Activated naive CD4-positive, alpha-beta T cell (primary cell): ENCODE measurements at places on chromosomes 11 and 22.

- no peak for DNase-seq
Measured at GRCh38 chr11:39239553-39239952, 2219.9 kb downstream of the LRRC4C start.

DNA sequence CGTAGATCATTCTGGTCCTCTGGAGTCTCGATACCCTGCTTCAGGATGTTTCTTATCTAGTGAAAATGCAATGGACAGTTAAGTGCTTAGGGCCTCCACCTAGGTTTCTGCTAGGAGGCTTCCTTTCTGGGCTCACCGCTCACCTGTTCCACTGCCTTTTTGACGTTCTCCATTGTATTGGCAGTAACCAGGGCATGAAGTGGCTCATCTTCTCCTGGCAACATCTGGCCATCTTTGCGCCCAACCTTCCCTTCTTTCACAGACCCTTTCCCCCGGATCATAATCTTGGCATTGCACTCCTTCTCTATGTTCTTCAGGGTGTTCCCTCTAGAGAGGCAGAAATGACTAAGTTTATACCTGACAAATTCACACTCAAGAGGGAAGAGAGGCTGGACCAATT, 9.1 kb downstream of the SF1 start:
- DNase-seq: no peak

DNA sequence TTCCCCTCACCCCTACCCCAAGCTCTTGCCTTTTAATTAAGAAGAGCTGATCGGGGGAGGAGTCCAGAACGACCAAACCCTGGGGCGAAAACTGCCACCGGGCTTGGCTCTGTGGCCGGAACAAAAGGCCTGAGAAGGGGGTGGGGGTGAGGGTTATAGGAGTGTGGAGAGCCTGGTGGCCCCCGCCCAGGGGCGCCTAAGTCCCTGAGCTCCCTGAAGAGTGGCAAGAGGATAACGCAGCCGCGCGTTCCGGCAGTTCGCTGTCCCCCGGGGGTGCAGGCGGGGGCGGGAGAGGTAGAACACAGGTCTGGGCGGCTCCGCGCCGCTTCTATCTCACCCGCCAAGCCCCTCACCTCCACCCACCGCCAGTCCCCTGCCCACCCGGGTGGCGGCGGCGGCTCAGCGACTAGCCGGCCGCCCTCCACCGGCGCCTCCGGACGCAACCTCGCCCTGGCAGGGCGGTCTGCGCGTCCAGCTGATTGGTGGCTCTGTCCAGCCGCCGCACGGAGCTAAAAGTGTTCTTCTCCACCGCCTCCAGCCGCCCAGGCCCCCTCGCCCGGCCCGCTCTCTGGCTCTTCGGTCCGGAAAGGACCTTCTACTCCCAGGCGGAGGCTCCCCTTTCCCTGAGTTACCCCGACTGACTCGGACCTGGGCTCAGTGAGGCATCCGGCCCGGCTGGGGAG, 18.7 kb upstream of the BDNF start:
- DNase-seq: no peak

DNA sequence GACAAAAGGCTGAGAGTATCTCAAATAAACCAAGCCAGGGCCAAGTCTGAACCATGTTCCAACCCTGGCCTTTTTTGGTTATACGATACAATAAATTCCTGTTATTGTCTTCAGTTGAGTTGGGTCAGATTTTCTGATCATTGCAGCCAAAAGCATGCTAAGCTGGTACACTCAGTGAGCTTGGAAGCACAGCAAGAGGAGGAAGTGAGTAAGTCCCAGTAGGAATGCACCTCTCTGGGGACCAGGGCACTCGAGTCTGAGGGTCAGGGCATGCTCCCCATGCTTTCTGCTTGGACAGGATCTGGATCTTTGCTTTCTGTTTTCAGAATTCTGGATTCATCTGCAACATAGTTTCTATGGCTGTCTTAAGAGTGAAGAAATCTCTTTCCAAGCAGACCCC, 73.1 kb downstream of the TMPRSS5 start:
- DNase-seq: no peak

DNA sequence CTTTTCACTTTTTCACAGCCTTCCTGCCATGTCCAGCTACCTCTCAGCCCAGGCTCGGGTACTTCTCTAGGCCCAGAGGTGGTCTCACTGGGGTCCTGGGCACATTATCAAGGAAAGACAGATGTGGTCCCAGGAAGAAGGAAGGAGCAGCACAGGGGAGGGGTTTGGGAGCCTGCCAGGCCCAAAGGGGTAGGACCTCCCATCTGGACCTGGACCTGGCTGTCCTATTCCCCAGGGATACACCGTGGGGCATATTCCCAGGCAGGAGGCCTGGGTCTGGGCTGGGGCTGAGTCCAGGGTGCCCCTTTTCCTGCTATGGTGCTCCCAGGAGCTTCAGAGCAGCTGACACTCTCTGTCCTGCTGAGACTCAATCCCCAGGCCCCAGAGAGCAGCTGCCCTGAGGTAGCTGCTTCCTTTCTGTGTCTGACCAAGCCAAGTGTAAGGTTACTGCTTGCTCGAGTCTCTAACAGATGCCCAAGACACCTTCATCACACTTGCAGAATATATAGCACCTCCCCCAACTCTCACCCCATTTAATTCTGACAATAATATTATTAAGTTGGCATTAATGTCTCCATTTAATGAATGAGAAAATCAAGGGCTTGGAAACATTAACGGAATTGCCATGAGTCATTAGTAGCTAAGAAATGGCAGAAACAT, 232.0 kb downstream of the BUD13 start:
- DNase-seq: no peak

GRCh38 chr22:40105755-40106154, 72.0 kb upstream of the TNRC6B start:
- DNase-seq: no peak

- DNase-seq: no peak
Measured at GRCh38 chr11:126308271-126308671, 4.4 kb downstream of the DCPS start.

DNA sequence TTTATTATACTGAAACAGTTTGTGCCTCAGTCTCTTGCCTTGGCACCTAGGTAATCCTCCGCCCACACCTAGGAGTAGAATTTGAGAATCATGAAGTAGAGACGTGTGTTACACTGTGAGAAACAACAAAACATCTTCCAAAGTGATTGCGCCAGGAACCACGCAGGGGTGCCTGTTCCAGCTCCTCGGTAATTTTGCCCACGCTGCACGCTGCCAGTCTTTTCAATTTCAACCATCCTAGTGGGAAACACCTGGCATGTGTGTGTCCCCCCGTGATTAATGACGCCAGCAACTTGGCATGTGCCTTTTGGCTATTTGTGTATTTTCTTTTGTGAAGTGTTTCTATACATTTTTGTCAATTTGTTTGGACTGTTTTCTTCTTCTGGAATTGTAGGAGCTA, 919.1 kb downstream of the BRD1 start:
- DNase-seq: no peak

DNA sequence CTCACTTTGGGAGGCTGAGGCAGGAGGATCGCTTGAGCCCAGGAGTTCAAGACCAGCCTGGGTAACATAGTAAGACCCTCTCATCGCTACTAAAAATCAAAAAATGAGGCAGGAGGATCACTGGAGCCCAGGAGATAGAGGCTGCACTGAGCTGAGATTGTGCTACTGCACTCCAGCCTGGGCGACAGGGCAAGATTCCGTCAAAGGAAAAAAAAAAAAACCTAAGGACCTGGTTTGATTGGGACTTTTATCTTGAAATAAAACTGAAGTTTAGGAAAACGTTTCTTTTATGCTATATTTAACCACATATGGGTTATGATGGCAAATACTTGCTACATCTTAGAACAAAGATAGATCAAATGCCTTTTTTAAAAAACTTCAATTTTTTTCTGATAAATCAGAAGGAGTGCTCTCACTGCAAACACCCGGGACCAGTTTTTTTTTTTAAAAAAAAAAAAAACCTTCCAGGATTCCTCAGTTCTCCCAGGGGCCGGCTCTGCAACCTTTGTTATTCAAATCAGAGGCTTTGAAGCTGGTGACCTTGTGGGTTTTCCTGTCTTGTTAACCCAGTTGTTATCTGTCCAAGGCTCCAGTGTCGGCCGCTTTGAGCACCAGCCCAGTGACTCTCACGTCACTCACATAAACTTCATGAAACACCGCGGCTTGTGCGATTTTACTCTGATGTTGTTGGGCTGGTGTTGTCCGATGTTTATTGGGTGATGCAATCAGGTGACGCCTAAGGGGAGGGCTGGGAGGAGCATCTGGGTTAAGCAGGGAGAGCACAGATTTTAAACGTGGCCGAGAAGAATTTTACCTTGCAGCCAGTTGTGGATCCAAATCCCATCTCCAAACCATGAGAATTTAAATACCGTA, 24.7 kb upstream of the SLC22A12 start:
- DNase-seq: no peak

GRCh38 chr22:26837784-26838470, 180.5 kb downstream of the MIAT start:
- DNase-seq: no peak

GRCh38 chr22:27475548-27475897, 326.0 kb downstream of the MN1 start:
- no peak for DNase-seq

GRCh38 chr22:48235744-48236143, 1473.3 kb downstream of the TBC1D22A start:
- DNase-seq: no peak

DNA sequence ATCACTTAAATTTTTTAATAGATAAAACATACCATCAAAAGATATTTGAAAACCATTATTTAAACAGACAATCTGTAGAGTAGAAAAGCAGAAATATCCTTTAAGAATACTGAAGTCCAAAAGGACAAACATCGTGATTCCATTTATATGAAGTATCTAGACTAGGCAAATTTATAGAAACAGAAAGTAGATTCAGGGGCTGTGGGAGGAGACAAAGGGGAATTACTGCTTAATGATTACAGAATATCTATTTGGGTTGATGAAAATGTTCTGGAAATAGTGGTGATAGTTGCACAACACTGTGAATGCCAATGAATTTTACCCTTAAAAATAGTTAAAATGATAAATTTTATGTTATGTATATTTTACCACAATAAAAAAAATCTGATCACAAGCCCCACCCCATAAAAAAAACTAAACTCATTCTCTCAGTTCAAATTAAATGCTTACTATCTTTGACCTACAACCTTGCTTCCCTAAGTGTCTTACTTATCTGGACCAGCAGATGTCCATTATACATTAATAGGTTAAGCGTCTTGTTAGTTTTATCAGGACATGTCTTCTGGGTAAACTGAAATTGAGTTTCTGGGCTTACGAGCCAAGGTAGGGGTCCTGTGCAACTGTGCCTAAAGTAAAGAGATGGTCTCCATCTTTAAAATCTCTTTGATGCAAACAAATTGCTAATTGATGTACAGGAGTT, 86.3 kb downstream of the FCHSD2 start:
- DNase-seq: no peak

- no peak for DNase-seq
Measured at GRCh38 chr11:33835143-33835878, 56.6 kb downstream of the LMO2 start.

DNA sequence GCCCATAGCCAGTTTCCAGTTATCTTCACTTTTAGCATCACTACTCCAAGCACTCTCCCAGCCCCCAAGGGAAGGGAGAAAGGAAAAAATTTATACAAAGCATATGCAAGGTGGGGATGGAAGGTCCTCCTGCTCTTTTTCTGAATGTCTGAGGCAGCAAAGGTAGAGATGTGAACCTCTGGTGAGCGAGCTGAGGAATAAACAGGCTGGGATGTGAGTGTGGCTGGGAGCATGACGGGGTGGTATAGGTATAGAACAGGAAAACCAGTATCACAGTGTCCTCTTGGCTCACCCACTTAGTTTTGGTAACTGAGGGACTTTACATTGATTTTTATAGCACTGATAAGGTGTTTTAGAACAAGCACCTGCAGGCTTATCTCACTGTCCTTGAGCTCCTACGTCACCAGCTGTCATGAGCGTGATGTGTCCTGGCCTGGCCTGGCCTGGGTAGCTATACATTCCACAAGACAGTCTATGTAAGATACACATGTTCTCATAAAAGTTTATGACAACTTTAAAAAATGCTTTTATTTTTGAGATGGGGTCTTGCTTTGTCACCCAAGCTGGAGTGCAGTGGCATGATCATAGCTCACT, 10.3 kb upstream of the POLD3 start:
- no peak for DNase-seq

DNA sequence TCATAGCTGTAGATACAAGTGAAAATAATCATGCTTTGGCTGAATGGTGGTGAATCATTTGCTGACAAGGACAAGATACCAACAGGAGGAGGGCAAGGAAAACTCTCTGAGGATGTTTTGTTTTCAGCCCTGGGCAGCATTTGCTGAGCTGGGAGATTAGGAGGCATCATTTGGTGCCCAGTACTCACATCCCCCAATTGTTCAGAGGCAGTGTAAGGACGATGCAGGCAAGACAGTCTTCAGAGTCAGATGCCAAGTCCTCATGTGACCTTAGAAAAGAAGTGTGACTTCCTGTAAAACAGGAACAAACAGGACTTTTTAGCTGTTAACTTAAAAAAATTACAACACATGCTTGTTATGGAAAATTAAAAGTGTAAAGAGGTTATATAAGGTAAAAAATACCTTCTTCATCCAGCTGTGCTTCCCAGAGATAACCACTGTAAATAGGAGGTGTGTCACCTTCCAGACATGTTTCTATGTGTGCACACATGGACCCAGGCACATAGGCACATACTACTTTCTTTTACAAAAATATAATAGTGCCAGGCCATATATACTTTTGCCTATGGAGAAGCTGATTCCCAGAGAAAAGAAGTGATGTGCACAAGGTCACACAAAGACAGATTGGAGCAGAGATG, 18.0 kb downstream of the CNTF start:
- no peak for DNase-seq

GRCh38 chr11:12480401-12480800, 103.0 kb downstream of the PARVA start:
- no peak for DNase-seq

DNA sequence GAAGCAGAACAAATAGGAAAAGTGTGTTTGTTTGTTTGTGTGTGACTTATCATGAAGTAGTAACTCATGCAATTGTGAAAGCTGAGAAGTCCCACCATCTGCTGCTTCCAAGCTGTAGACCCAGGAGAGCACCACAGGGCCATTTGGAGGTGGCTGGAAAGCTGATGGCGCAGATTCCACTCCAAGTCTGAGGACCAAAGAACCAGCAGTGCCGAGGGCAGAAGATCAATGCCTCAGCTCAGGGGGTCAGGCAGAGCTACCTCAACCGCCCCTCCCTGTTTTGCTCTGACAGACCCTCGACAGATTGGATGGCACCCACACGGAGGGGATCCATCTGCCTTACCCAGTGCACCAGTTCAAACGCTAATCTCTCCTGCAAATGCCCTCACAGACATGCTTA, 896.2 kb downstream of the BRD1 start:
- DNase-seq: no peak

GRCh38 chr11:102309621-102310541, 7.4 kb upstream of the BIRC3 start:
- no peak for DNase-seq

GRCh38 chr11:12223771-12224536, 113.6 kb downstream of the MICAL2 start:
- no peak for DNase-seq

DNA sequence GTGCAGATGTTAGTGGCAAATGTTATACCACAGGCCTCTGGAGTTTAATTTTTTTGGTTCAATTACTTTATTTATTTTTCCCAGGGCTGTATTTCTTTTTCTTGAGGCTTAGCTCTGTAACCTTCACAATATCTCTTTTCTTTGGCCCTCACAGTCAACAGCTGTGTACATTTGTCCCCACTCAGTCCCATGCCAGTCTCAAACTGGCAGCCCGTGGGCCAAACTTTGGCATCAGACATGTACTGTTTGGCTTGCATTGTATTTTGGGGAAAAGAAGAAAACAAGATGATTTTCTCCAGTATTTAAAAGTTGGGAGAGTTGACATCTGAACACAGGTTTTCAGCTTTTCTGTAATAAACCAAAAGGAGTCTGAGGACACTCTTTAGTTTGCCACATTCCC, 87.1 kb downstream of the PRR5L start:
- DNase-seq: no peak
